NCI-H69 (cell line): ENCODE measurements at places on chromosomes 6 and 20.

- DNase-seq = no peak
Measured at GRCh38 chr6:43747784-43748183, 22.2 kb upstream of the VEGFA start.

- DNase-seq = no peak
Measured at GRCh38 chr6:28370440-28370839, 20.7 kb downstream of the ZKSCAN3 start.

DNA sequence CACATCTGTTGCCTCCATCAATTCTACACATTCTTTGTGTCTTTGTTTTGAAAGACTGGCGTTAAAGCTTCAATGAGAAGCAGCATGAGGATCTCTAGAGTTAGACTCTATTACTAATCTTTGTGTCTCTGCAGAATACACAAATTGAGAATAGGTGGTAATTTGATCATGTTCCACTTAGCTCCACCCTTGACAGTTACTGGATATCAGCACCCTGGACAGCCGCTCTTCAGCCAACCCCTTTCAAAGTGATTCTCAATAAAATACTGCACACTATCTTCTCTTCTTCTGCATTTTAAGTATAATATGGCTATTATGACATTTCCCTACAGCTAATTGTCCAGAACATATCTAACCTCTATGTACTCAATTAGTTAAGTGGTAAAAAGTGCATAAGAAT lies 54.3 kb upstream of the CNR1 start:
- DNase-seq = peak; percentile 95

- no peak for DNase-seq
Measured at GRCh38 chr6:132084811-132085509, 133.8 kb upstream of the CCN2 start.

DNA sequence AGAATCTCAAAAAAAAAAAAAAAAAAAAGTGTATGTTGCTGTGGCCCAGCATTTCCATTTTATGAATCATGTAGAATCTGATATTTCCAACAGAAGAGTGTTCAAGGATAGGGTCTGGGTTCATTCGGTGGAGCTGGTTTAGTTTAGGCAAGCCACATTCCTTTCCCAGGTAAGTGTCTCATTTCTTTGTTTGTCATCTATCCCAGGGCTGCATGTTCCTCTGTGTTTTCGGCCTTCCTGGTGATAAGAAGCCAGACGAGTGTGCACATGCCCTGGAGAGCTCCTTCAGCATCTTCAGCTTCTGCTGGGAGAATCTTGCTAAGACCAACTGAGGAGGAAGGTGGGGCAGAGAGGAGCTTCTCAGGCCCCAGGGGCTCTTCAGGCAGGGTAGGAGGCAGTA lies 38.2 kb downstream of the NFYA start:
- DNase-seq = no peak

DNA sequence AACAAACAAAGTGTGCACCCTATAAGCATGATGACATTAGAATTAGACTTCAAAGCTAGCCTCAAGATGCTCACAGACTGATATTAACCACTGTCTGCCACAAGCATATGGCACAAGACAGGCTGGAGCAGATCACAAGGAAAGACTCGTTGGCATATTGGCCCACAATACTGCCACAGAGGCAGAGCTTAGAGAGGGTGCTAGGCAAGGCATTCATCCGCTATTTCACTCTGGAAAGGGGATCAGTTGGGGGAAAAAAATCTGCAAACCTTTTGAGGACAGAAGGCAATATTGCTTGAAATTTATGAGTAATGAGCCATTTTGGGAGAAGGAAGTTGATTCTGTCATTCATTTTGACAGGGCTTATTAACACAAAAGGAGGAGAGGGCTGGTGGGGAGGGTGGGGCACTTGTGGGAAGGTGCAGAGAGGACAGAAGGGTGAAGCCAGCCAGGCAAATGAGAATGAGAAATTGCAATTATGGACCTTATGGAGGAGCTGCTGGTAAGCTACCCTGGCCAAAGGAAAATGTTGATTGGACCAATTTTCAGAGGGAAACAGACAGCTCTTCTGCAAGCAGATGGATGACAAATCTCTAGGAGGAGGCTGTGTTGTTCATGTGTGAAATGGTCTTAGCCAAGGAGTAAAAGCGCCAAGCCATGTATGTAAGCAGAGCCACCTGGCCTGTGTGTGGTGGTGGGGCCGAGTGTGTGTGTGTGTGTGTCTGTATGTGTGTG lies 187.7 kb downstream of the GMPR start:
- DNase-seq = no peak

GRCh38 chr6:169847901-169848311 lies 96.5 kb downstream of the ERMARD start:
- DNase-seq = no peak

- peak; percentile 91 for DNase-seq
Measured at GRCh38 chr6:64998204-64998603, 708.8 kb downstream of the EYS start.

- DNase-seq = peak; percentile 69
Measured at GRCh38 chr20:58071991-58072390, 156.5 kb downstream of the ANKRD60 start.

DNA sequence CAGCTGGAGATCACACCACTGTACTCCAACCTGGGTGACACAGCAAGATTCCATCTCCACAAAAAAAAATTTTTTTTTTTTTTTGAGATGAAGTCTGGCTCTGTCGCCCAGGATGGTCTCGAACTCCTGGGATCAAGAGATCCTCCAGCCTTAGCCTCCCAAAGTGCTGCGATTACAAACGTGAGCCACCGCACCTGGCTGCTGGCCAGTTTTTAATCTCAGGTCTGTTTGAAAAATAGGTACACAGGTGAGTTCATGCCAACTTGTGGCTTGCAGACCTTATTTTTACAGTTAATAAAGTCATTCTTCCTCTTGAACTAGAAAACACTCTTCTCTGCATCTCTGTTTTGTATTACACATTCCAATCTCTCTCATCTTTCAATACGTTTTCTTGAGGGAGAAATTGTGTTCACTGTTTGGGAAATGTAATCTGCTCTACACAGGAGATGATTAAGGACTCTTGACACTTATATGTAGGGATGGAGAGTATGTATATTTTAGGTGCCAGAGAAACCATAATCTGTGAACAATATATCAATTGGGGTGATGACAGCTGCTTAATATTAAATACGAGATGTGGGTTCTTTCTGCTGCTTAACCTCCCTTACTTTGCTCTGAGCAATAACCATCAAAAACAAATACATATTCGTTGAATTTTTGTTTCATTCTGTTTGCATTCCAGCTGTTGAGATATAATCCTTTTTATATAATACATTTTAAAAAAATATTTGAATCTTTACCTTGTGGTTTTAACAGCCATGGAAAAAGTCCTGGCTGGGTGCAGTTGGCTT lies 17.7 kb upstream of the RIPOR3 start:
- no peak for DNase-seq

DNA sequence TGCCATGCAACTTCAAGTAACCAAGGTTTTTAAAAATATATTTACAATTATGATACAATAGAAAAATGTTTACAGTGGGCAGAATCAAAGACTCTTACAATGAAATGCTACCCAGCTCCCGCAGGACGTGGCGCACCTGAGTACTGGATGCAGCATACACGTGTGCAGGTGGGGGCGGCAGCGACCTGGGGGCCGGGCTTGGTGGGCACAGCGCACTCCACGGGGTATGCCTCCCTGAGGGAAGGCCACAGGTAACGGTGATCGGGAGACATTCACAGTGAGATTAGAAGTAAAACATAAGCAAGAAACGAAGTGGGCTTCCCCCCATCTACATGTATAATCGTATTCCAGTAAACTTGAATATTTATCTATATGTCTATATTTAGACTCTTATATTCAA lies 54.2 kb downstream of the WDR27 start:
- no peak for DNase-seq
